ENCODE measurements at places on chromosomes 5 and 9.

- DNase-seq, result no peak
These were observed 49.6 kb downstream of the ZFR start for GRCh38 chr5:32394981-32395380.

- no peak for DNase-seq
These were observed 84.2 kb upstream of the IER5L start for GRCh38 chr9:129262261-129262660.

- no peak for DNase-seq
These were observed at the start of gene SAXO1 for GRCh38 chr9:19033015-19033414. Gene SAXO1, minus strand, starts transcription at chr9:19033209. Its CDS starts 301 bp downstream, at chr9:19032908.

DNA sequence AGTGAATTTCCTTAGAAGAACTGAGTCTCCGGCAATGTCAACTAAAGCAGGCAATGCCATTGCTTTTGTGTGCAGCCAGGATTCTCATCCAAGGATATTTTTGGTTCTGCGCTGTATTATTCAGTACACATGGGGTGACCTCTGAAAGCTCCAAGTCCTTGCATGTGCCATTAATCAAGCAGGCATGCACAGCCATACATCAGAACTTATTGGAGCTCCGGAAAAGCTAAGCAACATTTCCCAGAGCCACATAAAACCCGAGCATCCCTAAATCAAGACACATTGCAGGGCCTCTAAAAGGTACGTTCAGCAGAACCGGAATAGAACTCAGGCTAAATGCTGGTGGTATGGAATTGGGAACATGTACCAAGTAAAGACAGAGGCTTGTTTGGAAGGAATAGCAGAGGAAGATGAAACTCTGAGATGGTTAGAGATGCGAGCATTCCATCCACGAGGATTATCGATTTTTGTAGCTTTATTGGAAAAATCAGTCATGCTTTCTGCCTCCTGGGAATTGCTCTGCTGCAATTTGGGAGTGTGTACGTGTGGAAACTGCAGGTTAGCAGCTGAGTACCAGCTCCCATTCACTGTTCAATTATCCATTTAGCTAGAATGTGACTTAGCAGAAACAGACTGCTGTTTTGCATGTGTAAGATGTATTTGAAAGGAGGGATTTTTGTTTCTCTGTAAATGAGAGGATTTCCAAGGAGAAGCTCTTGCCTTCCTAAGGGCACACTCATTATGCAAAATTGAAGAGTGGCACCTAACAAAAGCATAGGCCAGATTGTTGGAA, 143.7 kb upstream of the WWC1 start:
- DNase-seq, result no peak

GRCh38 chr5:151249281-151249680, 3.7 kb upstream of the GM2A start:
- DNase-seq, result no peak

DNA sequence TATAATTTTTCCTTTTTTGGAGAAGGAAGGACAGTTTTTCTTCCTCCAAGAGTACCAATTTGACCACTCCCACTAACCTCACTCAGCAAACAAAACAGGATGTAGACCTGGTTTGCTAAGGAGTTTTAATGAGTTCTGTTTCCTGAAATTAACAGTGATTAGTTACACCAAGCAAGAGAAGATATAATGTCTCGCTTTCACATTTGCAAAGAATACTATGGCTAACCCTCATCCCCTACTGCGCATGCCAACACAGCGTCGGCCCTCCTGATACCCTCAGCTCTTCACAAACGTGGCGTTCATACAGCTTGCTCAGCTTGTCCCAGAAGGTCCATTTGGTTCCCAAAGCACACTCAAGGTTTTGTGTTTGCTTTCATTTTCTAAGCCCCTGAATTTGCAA, 41.9 kb upstream of the IPPK start:
- peak; percentile 28 for DNase-seq

DNA sequence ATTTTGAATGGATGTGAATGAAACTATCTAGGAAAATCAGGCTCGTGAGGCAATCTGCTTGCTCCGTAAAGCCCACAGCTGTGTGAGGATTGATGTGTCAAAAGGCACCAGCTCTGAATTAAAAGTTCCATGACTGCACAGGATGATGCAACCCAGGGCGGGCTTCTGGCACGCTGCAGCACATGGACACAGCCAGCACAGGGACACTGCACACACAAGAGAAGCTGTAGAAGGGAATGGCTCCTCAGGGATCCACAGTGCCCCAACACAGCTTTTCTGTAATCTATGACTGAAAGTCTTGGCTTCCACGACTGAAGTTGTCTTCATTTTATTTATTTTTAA, 151.0 kb downstream of the GCNT1 start:
- no peak for DNase-seq

DNA sequence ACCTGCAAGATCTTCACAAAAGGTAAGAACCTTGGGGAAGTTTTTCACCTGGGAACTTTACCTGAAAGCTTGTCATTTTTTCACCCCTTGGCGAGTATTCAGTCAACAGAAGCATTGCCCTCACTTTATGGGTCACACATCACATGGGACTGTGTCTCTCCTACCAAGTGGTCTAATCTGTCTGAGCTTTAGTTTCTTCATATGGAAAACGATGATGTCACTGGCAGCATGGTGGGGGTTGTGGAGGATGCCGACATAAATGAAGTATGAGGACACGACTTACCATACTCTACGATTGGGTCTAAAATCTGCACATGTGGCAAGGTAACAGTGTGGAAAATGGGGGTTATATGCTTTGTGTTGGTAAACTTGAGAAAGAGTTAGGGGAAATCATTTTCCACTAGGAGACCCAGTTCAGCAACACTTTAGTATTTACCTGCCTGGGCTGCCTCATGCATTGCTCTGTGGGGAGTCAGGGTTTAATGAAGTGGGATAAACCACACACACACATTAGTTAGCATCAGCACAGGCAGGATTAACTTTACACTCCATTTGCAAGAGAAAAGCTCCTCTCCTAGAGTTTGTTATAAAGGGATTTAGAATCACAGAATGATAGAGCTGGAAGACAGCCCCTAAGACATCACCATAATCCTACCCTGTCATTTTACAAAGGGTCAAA, 19.8 kb upstream of the PAX5 start:
- DNase-seq, result no peak

DNA sequence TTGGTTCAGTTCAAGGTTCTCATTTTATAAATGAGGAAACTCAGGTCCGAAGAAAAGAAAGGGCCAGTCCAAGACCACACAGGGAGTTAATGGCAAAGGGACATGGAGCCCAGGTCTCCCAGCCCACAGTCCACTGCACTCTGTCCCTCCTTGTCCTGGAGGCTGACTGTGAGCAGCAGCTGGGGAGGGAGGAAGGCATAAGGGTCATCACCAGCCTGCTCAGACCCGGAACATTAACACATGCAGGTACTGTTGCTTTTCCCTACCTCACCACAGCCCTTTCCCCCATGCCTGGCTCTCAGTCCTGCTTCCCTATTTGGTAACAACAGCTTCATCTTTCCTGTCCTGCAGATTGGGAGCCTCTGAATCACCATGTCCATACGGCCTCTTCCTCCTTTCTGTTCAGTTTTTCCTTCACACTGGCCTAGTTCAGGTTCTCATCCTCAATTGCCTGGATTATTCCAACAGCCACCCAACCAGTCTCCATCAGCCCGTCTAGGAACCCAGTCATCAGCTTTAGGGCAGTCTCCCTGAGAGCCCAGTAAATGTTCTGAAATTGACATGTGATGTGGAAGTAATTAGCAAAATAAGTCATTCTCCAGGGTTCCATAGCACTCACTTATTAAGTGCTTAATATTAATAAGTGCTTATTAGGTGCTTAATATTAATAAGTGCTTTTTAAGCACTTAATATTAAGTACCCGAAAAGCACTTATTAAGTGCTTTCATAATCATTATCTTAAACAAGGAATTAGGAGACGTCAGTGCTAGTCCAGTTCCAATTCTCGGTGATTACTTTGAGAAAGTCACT, 4.3 kb downstream of the GPX3 start:
- DNase-seq, result no peak

GRCh38 chr9:134063088-134063570, 4.7 kb downstream of the BRD3 start:
- no peak for DNase-seq

DNA sequence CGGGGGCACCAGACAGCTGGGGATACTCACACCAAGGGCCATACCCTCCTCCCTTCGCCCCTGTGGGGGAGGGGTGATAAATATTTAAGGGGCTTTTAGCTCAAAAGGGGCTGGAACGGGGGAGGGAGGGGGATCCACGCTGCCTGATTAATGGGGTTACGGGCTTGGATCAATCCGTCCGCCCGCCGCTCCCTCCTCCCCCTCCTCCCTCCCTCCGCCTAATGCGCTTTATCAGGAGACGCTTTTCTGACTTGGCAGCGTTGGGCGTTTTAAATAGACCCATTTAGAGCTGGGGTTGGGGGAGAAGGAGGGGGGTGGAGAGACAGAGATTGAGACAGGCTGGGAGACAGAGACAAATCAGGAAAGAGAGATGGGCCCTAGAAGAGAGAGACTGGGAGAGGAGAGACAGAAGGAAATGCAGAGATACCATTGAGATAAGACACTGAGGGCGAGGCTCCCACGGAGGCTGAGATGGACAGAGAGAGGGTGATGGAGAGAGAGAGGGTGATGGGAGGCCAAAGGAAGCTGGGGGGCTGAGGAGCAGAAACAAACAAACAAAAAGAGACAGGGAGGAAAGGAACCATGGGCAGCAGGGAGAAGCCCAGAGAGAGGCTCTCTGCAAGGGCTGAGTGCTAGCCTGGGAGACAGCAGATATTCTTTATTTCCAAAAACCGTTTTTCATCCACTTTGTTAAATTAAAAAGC, 10.3 kb downstream of the CNTFR start:
- no peak for DNase-seq

Measured in CD4-positive, alpha-beta T cell treated with Interleukin-4 for 4 hours (primary cell).